ENCODE measurements at places on chromosomes 16 and 17.

GRCh38 chr16:65289022-65289421, 167.2 kb upstream of the CDH11 start:
- DNase-seq: no peak

DNA sequence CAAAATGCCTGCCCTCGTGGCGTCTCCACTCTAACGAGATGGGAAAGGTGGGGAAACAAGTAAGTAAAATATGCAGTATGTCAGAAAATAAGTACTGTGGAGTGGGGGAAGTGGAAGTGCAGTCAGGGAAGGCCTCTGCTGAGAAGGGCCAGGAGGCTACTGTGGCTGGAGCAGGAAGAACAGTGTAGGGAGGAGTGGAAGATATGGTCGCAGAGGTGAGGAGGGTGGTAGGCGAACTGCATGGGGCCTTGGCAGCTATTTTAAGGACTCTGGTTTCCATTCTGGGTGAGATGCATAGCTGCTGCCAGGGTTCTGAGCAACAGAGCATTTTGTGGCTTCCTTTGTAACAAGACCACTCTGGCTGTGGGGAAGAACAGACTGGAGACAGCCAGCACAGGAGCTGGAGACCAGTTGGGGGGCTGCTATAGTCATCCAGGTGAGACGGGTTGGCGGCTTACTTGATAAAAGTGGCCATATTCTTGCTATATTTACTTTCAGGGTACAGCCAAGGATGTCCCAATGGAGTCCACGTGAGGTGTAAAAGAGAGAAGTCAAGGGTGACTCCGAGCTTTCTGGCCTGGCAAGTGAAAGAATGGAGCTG, 42.6 kb downstream of the CYTH1 start:
- DNase-seq: no peak

DNA sequence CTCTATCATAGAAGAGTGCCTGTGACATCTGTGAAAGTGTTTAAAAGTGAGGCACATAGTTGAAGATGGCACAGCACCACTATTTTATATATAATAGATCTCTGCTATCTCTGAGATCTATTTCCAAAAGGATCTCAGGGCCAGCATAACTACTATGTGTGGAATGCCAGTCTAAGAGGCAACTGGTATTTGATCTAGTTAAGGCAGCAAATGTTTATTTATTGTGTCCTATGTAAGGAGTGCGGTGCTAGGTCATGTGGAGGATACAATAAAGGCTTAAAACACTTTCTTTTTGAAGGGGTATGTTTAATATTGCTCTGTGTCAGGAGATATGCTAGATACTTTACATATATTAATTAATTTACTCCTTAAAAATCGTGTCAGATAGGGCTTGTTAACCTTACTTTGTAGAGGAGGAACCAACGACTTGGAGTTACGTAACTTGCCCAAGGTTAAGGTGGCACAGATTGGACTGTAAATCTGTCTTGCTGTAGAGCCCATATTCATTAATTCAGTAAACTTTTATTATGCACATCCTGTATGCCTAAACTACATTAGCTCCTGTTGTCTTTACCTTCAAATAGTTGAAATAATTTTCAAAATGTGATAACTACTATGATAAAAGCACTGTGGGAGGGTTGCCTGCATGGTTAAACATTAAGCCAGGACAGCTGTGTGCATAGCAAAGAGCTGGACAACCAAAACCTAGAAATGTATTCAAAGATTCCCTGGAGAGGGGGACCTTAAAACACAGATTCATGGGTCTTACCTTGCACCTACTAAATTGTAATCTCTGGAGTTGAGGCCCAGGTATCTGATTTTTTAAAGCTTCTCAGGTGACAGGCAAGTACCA, 83.3 kb downstream of the NLK start:
- DNase-seq: no peak

DNA sequence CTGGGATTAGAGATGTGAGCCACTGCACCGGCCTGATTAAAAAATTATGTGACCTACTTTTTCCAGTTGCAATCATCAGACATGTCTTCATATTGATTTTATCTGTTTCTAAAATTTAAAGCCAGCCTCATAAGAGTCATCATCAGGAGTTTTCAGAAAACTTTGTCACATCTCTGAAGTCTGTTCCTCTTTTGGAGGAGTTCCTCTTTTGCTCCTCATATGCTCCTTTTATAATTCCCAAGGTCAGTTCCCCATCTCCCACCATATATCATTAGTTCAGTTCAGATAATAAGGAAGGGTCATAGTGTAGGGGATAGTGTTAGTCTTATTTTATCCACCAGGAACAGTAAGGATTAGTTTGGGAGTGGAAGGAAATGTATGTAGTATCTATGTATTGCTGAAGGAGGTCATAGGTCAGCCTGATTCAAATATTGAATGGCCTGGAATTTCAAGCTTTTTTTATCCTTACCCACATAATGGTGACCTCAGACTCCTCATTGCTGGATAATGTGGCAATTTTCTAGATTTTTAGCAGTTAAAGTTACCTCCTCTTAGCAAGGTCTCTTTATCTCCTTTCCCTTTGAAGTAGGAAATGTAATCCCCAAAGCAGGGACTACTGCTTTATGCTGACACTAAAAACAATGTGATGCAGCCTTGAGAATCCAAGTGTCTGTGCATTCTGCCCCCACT, 13.8 kb upstream of the DUSP14 start:
- no peak for DNase-seq

DNA sequence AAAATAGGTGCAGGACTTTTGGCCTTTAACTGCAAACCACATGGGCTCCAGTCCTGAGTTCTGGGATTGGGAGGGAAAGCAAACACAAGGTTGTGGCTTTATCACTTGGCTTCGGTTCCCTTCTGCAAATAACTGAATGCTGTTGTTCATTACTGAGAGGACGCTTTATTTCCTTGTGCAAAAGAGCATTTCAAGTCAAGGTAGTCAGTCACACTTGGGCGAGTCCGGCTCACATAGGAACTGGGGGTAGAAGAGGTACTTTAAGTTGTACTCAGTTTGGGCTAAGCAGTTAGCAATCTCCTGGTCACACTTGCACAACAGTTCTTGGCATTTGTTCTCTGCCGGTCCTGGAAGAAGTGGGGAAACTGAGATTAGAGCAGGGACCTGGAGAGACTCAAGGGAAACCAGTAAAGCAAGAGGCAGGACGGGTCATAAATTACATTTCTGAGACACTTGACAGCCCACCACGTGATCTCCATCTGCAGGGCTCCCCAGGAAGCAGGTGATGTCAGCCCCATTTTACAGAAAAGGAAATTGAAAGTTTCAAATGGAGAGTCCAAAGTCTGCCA, 21.6 kb downstream of the PLA2G10 start:
- DNase-seq: no peak

GRCh38 chr17:2282297-2282873, 21.2 kb downstream of the SMG6 start:
- no peak for DNase-seq

- DNase-seq: no peak
Observed at GRCh38 chr17:42681976-42682721, at the start of gene CNTNAP1. Gene CNTNAP1, plus strand, starts transcription at chr17:42682531. Its CDS starts 299 bp downstream, at chr17:42682830.

- no peak for DNase-seq
Observed at GRCh38 chr17:81821603-81822311, 11.3 kb downstream of the MCRIP1 start.

DNA sequence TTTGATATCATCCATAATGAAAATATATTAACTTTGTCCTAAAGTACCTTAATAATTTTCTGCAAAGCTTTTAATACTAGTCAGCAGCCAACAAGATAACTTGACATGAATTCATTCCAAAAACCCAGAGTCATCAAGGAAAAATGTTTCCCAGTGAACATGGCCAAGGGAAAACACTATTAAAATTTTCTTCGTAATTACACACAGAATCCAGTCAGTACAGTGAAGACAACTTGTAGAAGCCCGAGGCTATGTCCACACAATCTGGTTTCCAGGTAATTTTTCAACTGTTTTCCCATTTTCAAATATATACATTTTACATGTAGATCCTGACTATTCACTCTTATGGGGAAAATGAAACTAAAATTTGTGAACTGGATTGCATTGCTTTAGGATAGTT, 600.9 kb downstream of the CDH8 start:
- DNase-seq: no peak

DNA sequence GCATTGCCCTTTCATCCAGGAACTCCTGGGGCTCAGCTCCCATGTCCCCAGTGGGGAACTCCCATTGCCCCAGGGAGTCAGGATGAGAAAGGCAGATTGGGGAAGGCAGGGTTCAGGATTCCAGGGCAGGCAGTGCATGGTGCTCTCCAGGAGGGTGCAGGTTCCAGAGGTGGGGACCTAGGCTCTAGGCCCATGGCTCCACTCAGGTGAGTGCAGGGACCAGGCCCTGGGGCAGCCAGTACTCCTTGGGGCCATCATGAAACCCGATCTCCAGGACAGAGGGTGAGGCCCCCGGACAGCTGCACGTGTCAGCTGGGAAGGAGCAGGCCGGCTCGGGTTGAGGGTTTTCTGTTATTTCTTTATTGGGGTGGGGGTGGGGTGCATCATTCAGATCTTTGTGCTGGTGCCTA, 1.3 kb upstream of the MTSS2 start:
- no peak for DNase-seq

GRCh38 chr16:85663891-85664321, 24.8 kb downstream of the GINS2 start:
- DNase-seq: no peak

- DNase-seq: no peak
Observed at GRCh38 chr16:58454856-58455255, 45.1 kb upstream of the NDRG4 start.

GRCh38 chr17:38724337-38724988, 5.7 kb upstream of the CISD3 start:
- DNase-seq: no peak

GRCh38 chr17:75228305-75228704, 22.8 kb downstream of the NUP85 start:
- DNase-seq: no peak

GRCh38 chr17:22441776-22442175, 749.5 kb downstream of the KCNJ18 start:
- no peak for DNase-seq
